NCI-H1930 (cell line): ENCODE measurements at places on chromosomes 12 and 14.

DNA sequence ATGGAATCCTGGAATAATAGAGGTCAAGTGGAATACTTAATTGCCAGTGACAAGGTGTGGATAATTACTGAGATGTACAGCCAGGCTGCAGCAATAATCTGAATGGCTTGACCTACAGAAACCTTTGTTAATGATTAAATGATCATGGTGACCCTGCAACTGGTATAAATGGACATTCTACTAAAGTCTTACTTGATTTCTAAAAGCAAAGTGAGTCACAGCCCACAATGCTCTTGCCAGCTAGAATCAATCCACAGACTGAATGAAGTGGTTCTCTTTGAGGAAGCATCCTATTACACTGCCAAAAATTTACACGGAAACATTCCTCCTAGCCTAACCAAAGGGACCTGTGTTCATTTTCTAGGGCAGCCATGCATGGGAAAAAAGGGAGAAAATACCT is 518.5 kb downstream of the SOX5 start:
- no peak for DNase-seq

DNA sequence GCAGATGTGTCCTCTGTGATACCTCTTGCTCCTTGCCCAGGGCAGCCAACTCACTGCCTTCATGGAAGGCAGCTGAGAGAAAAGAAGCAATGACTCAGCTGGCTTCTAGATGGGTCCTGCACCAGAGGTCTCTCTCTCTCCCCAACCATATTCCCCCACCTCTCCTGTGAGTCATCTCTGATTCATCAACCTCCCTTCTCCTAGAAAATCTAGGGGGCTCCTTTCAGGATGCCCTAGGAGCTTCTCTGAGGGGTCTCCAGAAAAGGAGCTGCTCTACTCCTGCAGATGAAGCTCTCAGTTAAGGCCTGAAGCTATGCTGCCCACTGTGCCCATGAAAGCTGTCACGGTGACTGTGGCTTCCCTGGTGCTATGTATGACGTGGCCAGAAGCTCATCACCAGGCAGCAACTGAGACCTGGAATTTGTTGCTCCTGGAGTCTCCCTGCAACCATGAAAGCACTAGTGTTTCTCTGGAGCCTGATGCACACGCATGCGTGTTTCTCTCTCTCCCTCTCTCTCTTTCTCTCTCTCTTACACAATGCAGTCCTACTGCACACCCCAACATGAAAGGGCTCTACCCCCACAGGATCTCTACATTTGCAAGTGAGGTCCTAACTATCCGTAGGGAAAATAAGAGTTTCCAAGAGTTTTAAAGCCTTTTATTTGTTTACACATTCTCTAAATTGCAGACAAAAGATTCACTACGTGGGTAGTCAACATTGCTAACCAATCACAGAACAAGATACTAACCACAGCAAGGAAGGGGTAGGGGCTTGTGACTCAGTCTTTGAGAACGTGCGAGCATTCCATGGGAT is 285.3 kb downstream of the DPF3 start:
- DNase-seq: no peak

- no peak for DNase-seq
These were observed 156.6 kb downstream of the VRK1 start for GRCh38 chr14:96953875-96954185.

DNA sequence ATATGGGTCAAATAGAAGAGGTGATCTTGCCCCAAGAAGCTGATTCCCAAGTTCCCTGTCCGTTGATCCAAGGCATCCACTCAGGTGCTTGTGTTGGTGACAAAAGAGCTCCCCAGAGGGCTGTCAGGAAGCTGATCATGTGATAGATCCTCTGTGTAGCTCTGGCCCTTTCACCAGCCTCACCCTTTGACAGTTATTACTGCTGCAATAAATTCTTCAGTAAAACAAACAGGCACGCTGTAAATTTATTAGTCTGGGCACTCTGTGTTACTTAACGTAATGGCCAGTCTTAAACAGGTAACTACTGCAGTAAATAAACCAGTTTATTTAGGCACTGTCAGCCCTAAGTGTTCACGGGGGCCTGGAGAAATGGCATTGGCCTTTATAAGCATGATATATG is 473.9 kb downstream of the BCL11B start:
- DNase-seq: no peak

- DNase-seq: no peak
These were observed 194.9 kb downstream of the PAH start for GRCh38 chr12:102722147-102722546.

DNA sequence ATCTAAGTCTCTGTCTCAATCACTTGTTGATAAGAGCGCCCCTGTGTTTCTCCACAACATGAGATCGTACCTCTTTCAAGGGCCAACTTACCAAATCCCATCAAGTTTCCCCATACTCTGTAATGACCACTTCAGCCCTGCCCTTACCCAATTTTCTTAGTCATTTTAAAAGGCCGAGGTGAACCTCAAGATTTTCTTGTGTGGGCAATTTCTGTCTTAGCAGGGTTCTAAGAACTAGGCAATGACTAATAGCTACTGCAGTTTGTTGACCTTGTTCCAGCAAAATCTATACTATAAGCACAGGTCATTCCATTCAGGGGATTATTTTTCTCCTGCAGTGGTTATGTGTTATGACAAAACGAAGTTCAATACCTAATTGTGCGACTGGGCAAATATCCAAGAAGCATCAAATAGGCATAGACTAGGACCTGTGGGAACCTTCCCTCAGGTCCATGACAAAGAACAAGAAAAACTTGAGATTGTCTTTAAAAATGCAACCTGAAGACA is 359.8 kb downstream of the PCNX1 start:
- DNase-seq: no peak

- DNase-seq: no peak
These were observed 14.9 kb upstream of the LRRK2 start for GRCh38 chr12:40209886-40210285.

GRCh38 chr14:91925001-91925726 is 22.3 kb downstream of the FBLN5 start:
- no peak for DNase-seq

- no peak for DNase-seq
These were observed 187.6 kb upstream of the ALG10 start for GRCh38 chr12:33834672-33835071.

GRCh38 chr12:81450920-81451739 is 308.0 kb downstream of the PPFIA2 start:
- no peak for DNase-seq

DNA sequence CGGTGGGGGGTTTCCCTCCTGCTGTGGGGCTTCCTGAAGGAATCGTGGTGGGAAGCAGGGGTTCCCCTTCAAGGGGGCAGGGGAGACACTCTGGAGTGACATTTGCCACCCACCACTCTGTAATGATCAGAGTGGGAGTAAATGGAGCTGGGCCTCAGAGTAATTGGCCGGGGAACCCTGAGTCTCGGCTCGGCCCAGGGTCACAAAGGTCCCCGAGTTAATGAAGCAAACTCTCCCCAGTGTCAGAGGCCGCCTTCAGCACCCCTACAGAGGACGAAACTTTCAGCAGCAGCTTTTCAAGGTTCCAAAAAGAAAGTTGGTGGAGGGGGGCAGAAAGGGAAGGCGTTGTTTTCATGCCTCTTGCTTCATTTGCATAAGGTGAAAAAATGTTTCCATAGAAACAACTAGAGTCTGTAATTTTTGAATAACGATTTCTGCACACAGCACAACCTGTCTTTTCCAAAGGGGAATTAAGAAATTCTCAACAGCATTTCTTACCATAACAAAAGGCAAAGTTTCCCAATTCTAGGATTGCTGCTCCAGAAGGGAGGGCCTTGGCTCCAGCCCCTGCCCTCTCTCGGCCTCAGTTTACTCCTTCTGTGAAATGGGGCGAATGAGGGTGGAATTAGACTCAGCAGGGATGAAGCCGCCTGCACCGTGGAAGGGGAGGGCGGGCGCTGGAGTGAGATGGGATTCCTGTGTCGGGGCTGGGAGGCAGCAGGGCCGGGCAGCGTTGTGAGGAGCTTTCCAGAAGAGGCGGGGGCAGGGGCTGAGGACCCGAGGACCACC is 67.0 kb upstream of the BEGAIN start:
- DNase-seq: no peak

DNA sequence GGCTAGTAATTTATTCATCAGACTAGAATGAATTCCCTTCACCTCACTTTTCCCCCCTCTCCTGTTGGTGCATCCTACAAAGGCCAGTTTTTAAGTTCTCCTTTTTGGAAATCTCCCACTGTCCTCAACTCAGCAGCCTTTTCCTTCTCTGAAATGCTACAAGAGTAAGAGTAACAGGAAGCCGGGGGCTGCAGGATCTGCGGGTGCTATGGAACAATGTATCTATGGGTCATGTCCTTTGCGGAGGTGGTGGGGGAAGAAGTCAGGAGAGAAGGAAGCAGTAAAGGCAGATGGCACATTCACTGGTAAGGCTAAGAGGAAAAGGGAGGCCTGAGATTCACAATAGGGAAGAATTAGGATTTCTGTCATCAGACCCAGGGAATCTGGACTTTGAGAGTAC is 22.2 kb upstream of the TESC start:
- DNase-seq: no peak

GRCh38 chr12:26401874-26402273 is 206.5 kb downstream of the SSPN start:
- DNase-seq: no peak

DNA sequence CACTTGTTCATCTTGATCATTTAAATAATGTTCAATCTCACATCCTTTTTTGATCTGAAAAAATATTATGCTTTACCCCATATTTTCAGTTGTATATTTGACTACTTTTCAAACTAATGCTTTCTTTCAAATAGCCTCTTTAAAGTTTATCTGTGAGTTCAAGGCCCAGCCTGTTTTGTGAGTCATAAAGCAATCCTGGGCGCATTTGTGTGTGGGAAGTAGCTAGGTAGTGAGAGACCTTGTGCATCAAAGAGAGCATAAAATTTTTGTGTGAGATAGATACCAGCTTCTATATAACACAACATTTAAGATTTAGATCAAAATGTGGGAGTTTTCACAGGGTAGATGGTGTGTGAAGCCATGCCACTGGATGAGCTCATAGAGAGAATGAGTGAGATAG is 405.6 kb downstream of the NAV3 start:
- DNase-seq: no peak

DNA sequence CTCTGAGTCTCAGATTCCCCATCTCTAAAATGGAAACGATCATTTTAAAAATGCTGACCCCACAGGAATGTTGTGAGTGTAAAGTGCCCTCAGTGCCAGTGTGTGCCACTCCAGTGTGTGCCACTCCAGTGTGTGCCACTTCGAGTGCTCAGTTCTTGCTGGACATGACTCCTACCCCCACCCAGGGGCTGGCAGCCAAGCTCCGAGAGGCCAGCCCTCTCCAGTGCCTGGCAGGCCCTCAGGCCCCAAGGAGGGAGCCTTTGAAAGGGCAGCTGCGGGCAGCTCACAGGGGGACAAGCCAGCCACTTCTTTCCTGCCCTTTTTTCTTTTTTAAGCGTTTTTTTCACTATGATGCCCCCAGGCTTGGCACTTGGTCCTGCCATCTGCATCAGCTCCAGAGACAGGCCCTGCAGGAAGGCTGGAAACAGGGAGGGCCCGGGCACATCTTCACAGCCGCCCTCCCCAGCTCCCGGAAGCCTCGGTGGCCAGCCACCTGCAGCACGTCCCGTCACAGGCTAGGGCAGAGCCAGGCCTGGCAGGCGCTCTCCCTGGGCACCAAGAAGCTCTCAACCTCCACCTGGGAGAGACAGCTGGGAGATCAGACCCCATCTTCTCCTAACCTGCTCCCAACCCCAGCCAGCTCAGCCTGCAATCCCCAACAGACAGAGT is 29.8 kb downstream of the NCOR2 start:
- DNase-seq: no peak

GRCh38 chr12:11739980-11740577 is 90.6 kb downstream of the ETV6 start:
- DNase-seq: no peak

- no peak for DNase-seq
These were observed at the start of gene C14orf132 for GRCh38 chr14:96038920-96039632. Gene C14orf132, plus strand, starts transcription at chr14:96039362. Its CDS starts 139 bp downstream, at chr14:96039501.

DNA sequence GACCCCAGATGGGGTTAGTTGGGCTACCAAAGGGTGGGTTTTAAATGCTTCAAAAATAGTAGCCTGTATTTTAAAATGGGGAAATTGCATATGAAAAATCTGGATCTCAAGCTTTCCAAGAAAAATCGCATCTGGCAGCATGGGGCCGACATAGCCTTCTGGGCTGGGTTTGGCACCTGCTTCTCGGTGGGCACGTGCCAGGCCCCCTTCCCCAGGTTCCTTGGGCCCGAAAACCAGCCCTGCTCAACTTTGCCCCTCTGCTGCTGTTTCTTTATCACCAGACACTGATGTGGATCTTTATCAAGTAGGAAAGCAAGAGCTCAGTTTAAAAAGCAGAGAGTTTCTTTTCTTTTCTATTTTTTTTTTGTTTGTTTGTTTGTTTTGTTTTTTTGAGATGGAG is 95.1 kb downstream of the DICER1 start:
- DNase-seq: no peak
